Neural crest cell (in vitro differentiated cells): ENCODE measurements at places on chromosomes 11 and 22. TPM values are rescaled to one million over a fixed set of nuclear protein-coding genes. Genes with fewer than 3 reads are reported as not detected.

Gene OSBP2
- 2.8 TPM in 2 replicates for total RNA-seq

DNA sequence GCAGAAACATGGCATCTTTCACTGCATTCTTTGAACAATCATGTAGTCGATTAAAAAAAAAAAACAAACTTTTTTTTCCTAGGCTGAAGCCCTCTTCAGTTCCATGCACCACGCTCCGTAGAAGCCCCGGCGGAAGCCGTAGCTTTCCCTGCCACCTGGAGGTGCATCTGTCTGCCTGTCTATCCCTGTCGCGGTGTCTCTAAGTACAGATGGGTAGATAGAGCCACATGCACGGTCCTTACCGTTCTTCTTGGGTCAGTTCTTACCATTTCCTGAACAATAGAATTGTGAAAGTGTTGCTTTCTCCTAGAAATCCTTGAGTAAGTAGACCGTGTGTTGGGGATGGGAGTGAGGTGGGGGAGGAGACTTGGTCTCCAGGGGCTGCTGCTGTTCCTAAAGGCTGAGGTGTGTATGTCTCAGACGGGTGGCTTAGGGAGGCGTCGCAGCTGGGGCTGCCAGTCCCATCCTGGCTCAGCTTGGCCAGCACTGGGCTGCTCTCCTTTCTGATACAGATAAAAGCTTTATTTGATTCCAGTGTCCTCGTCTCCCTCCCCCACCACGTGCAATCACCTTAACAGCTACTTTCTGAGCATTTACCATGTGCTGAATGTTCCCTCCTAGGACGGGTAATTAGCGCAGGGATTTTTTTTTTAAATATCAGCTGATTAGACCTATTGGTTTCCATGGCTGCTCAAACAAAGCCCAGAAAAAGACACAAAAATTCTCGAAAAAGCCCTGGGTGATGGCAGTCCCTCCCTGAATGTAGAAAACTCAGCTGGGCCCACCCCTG lies 46.8 kb downstream of the MACROD1 start:
- DNase-seq: no peak

Gene CNGA4
- 0.16 TPM in 1 of 2 replicates, not detected in the other for total RNA-seq

- DNase-seq: no peak
Measured at GRCh38 chr11:33040033-33040861, 875 bp downstream of the TCP11L1 start.

DNA sequence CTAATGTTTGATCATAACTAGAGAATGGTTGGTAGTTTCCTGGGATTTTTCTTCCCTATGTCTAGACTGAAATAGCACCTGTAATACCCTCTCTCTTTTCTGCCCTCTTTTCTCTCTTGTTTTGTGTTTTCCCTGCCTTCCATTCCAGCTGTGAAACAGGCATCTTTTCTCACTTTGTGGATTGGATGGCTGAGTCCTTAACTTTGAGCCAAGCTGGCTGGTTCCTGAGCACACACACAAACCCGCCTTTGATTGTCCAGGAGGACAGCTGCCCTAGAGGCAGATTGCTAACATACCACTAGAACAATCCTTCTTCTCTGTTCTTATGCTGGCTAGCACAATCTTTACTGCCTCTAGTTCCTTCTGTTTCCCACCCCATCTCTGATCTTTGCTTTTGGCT lies 17.7 kb downstream of the CTNND1 start:
- DNase-seq: no peak

Gene OR51B5
- total RNA-seq: 0.21 TPM in 1 of 2 replicates, not detected in the other

Gene PLAAT5
- total RNA-seq: 0.45 and 0.77 TPM in 2 replicates

DNA sequence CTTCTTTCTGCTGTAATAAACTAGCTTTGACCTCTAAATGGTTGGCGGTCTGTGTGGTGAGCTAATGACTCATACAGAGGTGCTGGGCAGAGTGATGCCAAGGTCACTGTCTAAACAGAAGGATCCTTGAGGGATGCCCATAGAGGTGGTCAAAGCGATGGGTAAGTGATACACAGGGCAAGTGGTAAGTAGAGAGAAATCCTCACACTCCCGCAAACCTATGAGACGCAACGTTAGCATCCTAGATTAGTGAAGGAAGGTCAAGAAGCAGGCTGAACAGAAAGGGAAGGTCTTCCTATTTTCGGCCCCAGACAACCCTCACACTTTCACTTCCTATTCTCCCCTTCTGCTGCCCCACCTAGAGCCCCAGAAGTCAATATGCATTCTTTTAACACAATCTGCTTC lies 65.6 kb upstream of the SESN3 start:
- no peak for DNase-seq

Gene CD59
- total RNA-seq: 80.5 and 86.3 TPM in 2 replicates

- DNase-seq: no peak
Measured at GRCh38 chr11:106228996-106229395, 151.5 kb downstream of the AASDHPPT start.

DNA sequence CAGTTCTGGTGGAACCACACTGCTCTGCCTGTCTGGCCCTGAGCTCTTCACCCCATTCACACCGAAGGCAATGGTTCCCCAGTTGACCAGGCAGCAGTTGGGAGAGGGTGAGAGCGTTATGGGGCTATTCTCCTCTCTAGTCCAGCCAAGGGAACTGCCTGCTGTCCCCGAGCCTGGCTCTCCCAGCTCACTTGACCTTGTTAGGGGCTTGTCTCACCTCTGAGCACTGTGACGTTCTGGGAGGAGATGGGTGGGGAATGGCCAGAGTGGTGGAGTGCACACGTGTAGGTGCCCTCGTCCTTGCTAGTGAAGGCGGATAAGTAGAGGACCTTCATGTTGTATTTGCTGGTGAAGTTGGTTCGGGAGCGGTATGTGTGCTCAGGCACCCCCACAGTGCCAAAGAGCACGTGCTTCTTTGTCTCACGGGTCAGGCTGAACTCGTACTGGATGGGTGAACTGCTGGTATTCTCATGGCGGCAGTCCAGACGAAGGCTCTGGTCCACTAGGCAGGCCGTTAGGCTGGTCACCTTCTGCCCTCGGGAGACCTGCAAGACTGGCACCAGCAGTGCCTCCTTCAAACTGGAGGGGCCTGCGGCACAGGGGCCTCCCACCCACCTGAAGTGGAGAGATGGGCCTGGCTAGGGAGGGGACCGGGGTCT lies 3.0 kb downstream of the THY1 start:
- DNase-seq: no peak

GRCh38 chr22:20138417-20138738 lies 6.8 kb downstream of the ZDHHC8 start:
- DNase-seq: no peak

GRCh38 chr11:1232021-1232882 lies 9.4 kb downstream of the MUC5B start:
- DNase-seq: no peak

DNA sequence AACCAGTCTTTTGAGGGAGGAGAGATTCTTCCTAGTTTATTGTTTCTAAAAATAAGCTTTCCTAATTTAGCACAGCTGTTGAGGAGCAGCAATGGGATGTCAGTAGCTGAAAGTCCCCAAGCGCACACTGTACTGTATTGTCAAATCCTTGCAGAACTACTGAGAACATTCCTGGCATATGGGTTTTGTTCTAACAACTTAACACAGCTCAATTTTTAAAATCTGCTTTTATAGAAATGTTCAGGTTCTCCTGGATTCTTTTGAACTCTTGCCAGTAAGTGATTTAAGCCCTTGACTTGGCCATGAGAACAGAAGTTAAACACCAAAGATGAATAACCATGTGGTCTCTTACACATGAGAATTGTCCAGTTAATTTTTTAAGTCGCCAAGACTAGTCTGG lies 218.6 kb downstream of the FAT3 start:
- DNase-seq: no peak

Gene FAT3
- total RNA-seq: 34.2 and 39.2 TPM in 2 replicates

- no peak for DNase-seq
Measured at GRCh38 chr11:32358729-32359128, 76.6 kb downstream of the WT1 start.
